Stimulated activated naive B cell treated with anti-CD40 and anti-IgM and Interleukin-4, amounts not matched to agents 10 μg/mL and 1 μg/mL and 100 μg/mL, for 72 hours (primary cell): ENCODE measurements at places on chromosomes 3 and 15.

GRCh38 chr3:89002191-89002590 lies 105.2 kb upstream of the EPHA3 start:
- DNase-seq: no peak
- no peaks in the 10 kb centered on the region for H3K27me3 ChIP-seq
- H3K4me3 ChIP-seq: no peak overlapping the region
- no peaks in the 10 kb centered on the region for H3K4me1 ChIP-seq
- no peaks in the 10 kb centered on the region for H3K36me3 ChIP-seq
- no peak overlapping the region for H3K27ac ChIP-seq

GRCh38 chr3:170737498-170738162 lies 132.4 kb downstream of the RPL22L1 start:
- H3K36me3 ChIP-seq: no peaks in the 10 kb centered on the region
- peaks cover 20% of the 10 kb centered on the region for H3K27me3 ChIP-seq
- H3K27ac ChIP-seq: no peak overlapping the region
- H3K4me1 ChIP-seq: no peaks in the 10 kb centered on the region
- no peak overlapping the region for H3K4me3 ChIP-seq

- DNase-seq: peak; percentile 84
- peak overlapping the region; percentile 98 for H3K27ac ChIP-seq
- H3K4me3 ChIP-seq: peak overlapping the region; percentile 97
- peaks cover 15% of the 10 kb centered on the region for H3K4me1 ChIP-seq
Observed at GRCh38 chr15:62059816-62060112, 483 bp downstream of the VPS13C start.

GRCh38 chr3:52551118-52551517 lies 14.7 kb downstream of the UQCC5 start:
- no peaks in the 10 kb centered on the region for H3K27me3 ChIP-seq
- H3K4me1 ChIP-seq: peaks cover 2% of the 10 kb centered on the region
- H3K4me3 ChIP-seq: no peak overlapping the region
- peaks cover 7% of the 10 kb centered on the region for H3K36me3 ChIP-seq
